KBM-7 (cell line): ENCODE measurements at places on chromosomes 5 and 9.

- peak; percentile 84 for DNase-seq
Measured at GRCh38 chr5:139637438-139638089, 10.6 kb upstream of the CXXC5 start.

GRCh38 chr5:150540615-150541396 lies 32.9 kb downstream of the NDST1 start:
- no peak for DNase-seq

GRCh38 chr9:37102486-37102885 lies 17.9 kb upstream of the ZCCHC7 start:
- no peak for DNase-seq

DNA sequence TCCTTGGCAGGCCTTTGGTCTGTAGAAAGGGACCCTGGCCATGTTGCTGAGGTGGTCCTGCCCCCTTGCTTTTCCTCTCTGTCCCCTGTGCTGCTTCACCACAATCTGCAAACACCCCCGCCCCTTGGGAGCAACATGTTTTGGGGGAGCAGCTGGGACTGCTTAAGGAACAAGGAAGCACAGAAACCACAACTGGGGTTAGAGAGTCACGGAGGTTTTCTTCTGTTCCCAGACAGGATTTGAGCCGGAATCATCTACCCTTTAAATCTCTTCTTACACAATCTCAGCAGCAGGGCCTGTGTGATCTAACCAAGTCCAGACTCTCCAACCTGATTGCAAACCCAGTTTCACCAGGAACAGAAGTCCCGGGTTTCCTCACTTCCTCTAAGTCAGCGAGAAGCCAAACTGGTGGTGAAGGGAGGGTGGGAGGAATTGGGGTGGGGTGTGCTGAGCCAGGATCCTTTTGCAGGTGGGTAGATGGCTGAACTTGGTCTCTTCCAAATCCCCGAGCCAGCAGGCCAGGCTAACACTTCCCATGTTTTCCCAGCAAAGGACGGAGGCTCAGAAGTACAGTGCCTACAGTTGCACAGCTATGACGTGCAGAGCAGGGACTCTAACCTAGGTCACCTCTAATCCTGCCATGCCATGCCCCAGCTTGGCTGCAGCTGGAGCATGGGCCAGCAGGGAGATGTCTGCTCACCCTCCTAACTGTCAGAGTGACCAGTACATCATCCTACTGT lies 25.0 kb downstream of the SH3PXD2B start:
- peak; percentile 41 for DNase-seq

- DNase-seq, result peak; percentile 94
Measured at GRCh38 chr9:5626727-5627634, 1.9 kb upstream of the RIC1 start.

- peak; percentile 81 for DNase-seq
Measured at GRCh38 chr9:91131433-91131839, 230.3 kb downstream of the AUH start.

- no peak for DNase-seq
Measured at GRCh38 chr9:109753308-109753707, 26.7 kb upstream of the PALM2AKAP2 start.

DNA sequence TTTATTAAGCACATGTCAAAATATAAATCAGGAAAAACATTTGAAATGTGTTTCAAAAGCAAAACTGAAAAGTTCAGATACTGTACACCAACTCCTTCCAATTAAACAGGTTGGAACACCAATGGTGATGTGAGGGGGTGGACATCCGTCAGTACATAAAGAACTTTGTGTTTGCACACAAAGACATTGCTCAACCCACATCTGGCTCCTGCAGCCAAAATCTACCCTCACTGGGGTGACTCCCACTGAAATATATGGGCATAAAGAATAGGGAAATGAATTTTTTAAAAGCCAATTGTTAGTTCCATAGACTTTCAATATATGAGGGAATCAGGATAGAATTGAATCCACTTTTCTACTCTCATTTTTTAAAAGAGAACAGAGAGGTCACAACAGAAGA lies 63.9 kb downstream of the MEGF9 start:
- no peak for DNase-seq

GRCh38 chr5:40834391-40834848 lies 602 bp downstream of the RPL37 start:
- DNase-seq, result peak; percentile 38

DNA sequence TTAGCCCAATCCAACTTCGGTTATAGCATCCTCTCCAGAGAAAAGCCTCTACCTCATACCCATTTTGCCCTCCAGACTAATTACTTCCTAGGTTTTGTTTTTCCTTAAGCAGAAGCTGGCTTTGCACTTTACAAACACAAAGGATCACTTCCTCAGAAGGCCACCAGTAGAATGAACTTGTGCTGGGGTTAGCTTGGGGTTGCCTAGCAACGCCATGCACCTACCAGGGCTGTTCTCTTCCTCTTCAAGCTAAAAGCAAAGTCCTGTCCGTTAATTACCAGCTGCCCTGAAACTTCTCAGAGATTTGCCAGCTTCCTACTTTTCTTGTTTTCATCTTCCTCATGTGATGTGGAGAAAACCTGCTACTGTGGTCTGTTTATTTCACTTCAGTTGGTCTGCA lies 132.0 kb upstream of the WWC1 start:
- DNase-seq, result peak; percentile 48

DNA sequence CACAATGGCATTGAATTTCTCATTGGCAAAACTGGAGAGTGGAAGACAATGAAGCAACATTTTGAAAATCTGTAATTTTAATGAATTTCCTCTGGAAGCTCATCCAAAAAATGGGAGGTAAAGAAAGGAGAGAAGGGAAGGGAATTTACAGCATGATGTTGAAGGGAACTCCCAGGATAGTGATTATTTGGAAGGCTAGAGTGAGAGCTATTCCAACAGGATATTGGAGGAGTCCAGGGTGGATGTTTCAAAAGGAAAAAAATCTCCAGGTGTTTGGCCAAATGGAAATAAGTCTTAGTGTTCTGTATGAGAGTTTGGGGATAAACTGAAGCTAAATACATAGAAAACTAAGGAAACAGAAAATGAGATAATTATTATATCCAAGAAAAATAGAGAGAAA lies 106.2 kb downstream of the IZUMO3 start:
- DNase-seq, result no peak

- peak; percentile 71 for DNase-seq
Measured at GRCh38 chr9:83334320-83334719, 203.9 kb downstream of the FRMD3 start.

DNA sequence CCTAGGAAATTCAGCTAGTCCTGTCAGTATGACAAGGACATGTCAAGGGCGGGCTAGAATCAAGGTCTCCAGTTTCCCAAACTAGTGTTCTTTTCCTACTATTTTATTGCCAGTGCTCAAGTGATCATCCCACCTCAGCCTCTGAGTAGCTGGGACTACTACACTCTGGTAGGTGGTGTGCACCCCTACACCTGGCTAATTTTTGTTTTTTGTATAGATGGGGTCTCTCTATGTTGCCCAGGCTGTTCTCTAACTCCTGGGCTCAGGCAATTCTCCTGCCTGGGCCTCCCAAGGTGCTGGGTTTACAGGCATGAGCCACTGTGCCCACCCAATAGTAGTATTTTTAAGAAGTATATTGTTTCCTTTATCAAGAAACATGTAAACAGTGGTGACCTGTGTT lies 54.0 kb downstream of the C9orf85 start:
- DNase-seq, result no peak

GRCh38 chr5:155136216-155136850 lies 122.8 kb downstream of the KIF4B start:
- DNase-seq, result no peak

DNA sequence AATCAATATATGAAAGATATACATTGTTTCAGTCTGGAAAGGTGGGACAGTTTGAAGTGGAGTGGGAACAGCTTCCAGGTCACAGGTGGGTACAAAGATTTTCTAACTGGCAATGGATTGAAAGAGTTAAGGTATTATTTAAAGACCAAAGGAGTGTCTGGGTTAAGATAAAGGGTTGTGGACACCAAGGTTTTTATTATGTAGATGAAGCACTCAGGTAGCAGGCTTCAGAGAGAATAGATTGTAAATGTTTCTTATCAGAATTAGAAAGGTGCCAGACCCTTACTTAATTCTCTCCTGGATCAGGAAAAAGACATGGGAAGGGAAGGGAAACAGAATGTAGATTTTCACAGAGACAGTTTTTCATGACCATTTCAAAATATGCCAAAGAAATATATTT lies 1174.8 kb downstream of the MAT2B start:
- no peak for DNase-seq

DNA sequence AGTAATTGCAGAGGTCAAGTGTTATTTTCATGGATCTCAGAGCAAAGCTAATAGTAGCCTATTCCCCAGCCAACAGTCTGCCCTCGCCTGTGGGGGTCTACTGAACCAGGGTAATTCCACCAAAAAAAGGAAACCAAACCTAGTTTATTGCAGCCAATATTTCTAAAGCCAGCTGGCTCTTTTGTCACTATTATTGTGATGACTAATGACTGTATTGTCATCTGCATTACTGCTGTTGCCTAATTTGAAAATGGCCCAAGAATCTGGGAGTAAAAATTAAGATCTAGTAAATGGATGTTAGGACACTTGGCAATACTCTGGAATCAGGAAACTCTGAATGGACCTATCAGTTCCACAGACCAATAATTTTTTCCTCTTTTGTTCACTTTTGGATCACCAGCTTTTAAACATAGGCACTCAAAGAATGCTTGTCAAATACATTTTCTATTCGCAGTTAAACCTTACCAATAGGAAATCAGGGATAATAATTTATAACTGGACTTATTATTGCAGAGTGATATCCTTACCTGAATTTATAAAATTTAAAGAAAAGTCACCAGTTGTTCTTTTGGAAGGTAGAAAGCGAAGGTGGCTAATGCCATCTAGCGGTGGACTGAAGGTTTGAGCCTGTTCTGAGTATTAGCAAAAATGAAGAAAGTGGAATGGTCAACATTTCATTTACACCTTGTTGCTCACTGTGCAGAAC lies 69.2 kb downstream of the SYK start:
- DNase-seq, result peak; percentile 59

DNA sequence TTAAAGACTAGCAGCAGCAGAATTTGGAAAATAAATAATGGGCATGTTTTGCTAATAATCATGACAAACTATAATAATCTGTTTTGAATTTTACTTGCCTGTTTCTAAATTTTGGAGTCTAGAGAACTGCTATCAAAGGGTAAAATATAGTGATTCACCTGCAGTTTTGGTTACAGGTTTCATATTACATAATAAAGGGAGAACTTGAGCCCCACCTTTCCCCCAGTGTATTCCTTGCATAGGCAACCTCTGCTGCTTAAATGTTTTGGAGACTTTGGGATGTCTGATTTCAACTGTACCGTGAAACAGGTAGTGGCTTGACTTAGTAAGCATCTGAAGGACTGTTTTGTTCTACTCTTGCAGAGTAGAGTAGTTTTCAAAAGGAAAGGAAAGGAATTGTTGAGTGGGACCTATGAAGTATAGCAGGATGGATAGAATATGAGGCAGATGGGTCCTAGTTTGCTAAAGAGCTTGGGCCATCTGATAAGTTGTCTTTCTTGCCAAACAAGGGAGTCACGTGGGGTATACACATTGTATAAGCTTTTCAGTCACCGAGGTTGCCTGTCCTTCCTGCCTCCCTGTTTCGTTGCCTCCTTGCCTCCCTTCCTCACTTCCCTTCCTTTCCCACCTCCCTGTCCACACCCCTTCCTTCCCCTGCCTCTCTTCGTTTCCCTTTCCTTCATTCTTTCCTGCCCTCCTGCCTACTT lies 19.1 kb downstream of the CREBRF start:
- no peak for DNase-seq

DNA sequence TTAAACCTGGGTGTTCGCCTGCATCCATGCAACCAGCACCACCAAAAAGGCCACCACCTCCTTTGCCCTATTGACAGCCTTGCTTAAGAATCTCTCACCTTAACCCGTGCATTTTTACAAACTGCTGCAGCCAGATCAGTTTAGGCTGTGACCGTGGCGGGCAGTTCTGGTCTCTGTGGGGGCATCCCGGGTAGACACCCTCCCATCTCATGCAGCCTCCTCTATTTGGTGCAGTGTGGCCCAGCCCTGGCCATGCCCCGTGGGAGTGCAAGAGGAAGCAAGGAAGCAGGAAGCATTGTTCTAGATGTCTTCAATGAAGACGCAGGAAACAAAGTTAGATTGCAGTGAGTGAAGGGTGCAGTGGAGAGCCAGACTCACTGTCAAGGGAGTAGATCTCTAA lies 108.8 kb upstream of the MVB12B start:
- no peak for DNase-seq

DNA sequence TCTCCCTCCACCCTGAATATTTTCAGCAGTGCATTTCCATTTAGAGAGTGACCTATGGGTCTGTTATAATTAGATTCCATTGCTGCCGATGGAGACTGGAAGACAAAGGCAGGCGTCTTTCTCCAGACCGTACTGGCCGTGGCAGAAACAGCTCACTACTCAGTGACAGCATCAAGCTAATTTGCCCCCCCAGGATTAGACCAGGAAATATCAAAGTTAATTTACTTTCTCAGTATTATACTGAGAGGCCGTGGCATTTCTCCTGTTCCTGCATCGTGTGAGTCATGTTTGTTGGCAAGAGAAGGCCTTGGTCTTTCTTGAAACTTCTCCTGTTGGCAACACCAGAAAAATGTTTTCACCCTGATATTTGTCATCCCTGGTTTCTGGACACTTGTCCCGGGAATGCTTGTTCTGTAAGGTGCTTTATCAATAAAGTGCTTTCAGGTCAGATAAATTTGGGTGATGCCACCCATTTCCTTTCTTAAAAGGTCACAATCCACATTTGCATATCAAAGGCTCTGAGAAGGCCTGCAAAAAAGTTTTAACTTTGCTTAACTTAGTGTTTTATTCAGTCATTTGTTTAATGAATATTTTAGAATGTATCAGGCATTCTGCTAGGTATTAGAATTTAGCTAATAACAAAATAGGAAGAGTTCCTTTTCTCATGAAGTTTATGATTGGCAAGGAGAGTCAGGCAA lies 28.4 kb downstream of the SV2C start:
- no peak for DNase-seq

- DNase-seq, result no peak
Measured at GRCh38 chr5:40240671-40241070, 439.0 kb upstream of the PTGER4 start.

GRCh38 chr9:29208670-29209069 lies 1635.4 kb upstream of the C9orf72 start:
- peak; percentile 23 for DNase-seq

- DNase-seq, result peak; percentile 44
Measured at GRCh38 chr9:113151696-113152630, 1.2 kb downstream of the SLC31A2 start.

DNA sequence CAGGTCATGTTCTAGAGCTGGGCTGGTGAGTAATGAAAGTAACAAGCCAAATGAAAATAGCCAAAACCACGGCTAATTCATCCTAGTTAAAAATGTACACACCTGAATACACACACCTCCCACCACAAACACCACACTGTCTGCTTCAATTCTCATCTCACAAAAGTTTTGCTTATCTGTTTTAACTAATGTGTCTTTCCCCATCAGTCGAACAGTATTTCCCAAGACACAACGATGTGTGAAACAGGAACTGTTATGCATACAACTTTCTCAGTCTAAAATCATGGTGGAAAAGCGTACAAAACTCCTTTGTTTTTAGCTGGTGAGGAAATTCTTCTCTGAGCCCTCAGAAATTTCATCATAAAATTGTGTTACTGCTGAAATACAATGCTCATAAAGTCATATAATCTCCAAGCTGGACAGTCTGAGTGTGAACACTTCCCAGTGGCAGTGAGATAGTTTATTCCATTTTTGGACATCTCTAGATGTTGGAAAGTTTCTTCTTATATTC lies 242.4 kb downstream of the EFNA5 start:
- DNase-seq, result no peak

- no peak for DNase-seq
Measured at GRCh38 chr5:80607832-80608231, 37.8 kb upstream of the ANKRD34B start.
